ENCODE measurements at places on chromosomes 4 and X. TPM values are rescaled to one million over a fixed set of nuclear protein-coding genes. Genes with fewer than 3 reads are reported as not detected.

ESX1 gene
- total RNA-seq = not detected

GYG2 gene
- not detected for total RNA-seq

KLHL5 gene
- 95.5 TPM for total RNA-seq

ARMCX1 gene
- total RNA-seq = 0.17 TPM

SPIN2A gene
- 3.3 TPM for total RNA-seq

TECRL gene
- total RNA-seq = not detected

CYLC1 gene
- not detected for total RNA-seq

DOK7 gene
- 24.1 TPM for total RNA-seq

RRH gene
- total RNA-seq = 0.64 TPM

COX7B2 gene
- total RNA-seq = not detected

GC gene
- not detected for total RNA-seq

LRCH2 gene
- not detected for total RNA-seq

KCTD8 gene
- not detected for total RNA-seq

FGFBP2 gene
- total RNA-seq = 0.59 TPM

USP17L12 gene
- not detected for total RNA-seq

PPP2R3B gene
- total RNA-seq = 35.2 TPM

FAM184B gene
- not detected for total RNA-seq

SLC16A2 gene
- not detected for total RNA-seq

FATE1 gene
- total RNA-seq = not detected

VAMP7 gene
- total RNA-seq = 19.7 TPM

FABP2 gene
- total RNA-seq = not detected

S100P gene
- total RNA-seq = not detected

DSPP gene
- total RNA-seq = not detected

SYTL4 gene
- total RNA-seq = not detected
